ENCODE measurements at places on chromosomes 11 and 22.
A peak's percentile ranks its signal among the peaks of the same experiment; 100 is the strongest.

DNA sequence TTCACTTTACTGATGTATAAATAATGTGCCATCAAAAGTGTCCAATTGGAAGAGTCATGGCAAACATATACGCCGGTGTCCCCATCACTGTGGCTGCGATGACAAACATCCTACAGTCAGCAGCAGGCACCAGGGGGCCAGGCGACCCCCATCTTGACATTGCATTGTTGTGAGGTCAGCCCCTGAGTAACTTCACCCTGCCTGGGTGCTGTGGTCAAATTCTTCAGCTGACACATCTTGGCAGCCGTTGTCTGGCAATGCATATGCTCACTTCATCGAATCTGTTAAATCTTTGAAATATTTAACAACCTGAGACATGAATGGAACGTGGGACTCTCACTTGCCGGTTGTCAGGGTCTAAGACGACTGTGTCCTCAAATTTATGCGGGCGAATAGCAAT, 430.9 kb downstream of the BRD1 start:
- DNase-seq: no peak

- DNase-seq: no peak
These were observed 330.6 kb downstream of the SHANK2 start for GRCh38 chr11:70921804-70922203.

DNA sequence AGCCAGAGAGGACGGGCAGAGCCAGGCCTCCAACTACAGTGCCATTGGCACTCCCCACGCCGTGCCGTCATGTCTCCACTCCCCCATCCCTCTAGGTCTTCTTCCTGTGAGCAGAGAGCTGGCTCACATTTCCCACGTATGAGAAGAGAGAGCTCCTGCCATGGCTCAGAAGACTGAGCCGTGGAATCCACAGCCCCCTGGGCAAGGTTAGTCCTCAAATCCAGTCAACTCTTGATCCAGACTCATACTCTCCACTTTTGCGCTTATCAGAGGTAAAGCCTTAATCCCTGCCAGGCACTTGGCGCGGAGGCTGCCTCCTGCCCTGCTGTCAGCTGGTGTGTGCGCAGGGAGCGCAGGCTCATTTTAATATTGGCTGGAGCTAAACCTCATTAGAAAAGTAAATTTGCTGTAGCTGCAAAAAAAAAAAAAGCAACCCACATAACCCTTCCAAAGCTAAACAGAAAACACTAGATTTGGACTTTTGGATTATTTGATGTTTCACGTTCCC, 4.7 kb downstream of the B3GAT1 start:
- no peak for DNase-seq

- no peak for DNase-seq
These were observed 286.4 kb downstream of the NXPE2 start for GRCh38 chr11:114964676-114965214.

- DNase-seq: no peak
These were observed 171.2 kb downstream of the C11orf91 start for GRCh38 chr11:33529461-33529860.

DNA sequence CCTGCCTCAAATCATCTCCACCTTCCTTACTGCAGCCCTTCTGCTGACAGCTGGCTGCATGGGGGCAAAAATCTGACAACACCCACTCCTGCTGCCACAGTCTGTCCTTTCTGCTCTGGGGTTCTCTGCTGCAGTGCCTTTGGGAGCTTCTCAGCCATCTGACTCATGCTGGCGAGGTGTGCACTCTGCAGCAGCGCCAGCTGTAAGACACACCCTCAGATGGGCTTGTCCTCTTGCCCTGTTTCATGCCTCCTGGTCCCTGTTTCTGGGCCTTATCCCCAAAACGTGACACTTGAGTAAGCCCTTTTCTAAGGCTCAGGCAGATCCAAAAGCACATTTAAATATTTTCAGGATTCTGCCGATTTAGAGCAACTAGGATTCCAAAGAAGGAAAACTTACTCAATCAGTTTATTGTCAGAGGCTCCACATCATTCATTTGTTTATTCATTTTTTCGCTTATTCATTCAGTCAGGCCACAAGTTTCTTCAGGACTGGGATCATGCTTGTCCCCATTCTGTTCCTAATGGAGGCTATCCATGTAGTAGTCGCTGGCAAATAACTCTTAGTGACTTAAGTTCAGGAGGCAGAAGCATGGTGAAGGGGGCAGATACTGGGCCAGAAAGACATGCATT, 60.2 kb downstream of the SMIM38 start:
- DNase-seq: no peak

- DNase-seq: no peak
These were observed 28.0 kb downstream of the CHID1 start for GRCh38 chr11:882596-882995.

GRCh38 chr22:22048981-22049531, 66.5 kb upstream of the TOP3B start:
- no peak for DNase-seq

DNA sequence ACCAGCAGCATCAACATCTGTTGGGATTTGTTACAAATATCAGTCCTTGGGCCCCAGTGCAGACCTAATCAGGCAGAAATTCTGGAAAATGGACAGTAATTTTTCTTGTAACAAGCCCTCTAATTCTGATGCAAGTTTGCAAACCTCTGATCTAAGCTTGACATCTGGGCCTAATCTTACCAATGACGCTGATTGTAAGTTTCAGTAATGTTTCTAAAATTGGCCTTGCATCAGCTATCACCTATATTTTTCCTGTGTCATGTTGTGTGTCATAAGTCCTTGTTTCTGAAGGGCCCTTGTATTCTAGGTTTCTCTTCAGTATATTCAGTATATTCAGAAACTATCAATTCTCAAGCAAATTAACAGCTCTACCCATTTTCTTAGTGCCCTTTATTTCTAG, 36.4 kb downstream of the ZNF215 start:
- DNase-seq: no peak

DNA sequence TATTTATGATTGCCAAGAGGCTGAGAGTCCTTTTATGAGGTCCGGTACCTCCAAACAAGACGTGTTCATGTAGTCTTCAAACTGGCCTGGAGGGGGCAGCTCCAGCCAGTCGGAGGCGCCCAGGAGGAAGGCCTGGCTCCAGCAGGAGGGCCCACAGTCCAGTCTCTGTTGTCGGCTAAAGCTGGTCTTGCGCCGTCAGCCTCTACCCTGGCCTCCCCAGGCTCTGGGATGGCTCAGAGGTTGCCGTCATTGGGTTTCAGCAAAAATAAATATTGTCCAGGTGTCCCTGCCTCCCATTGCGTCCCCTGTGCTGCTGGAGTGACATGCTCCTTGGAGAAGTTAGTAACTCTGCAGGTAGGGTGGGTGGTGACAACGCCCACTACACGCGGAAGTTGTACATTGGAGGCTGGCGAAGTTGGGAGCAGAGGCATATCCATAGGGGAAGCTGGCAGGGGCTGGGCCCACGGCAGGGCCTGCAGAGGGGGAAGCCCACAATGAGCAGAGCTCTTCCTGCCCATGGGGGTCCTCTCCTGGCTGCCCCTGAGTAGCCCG, 1.0 kb upstream of the SLC25A1 start:
- DNase-seq: no peak

- no peak for DNase-seq
These were observed 4.9 kb downstream of the ATP5MGL start for GRCh38 chr22:42635531-42635930.

DNA sequence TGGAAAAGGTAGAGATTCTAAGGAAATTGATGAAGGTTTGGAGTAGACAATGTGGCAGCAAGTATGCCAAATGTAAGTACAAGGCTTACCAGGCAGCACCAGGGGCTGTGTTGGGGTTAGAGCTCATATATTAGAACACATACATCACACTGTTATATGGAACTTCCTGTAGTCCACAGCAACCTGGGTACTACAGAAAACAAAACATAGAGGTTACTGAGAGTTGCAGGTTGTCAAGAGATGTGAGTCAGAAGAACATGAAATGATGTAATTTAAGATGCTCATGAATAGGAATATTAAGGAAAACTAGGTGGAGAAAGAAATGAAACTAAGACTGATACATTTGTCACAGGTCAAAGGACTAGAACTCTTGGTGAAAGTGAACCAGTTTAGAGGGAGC, 22.0 kb downstream of the FAT3 start:
- no peak for DNase-seq

GRCh38 chr11:86440843-86441242, 66.2 kb downstream of the CCDC81 start:
- no peak for DNase-seq

GRCh38 chr11:61370349-61371005, 8.3 kb downstream of the TMEM138 start:
- no peak for DNase-seq

- no peak for DNase-seq
These were observed 22.2 kb downstream of the OTUB1 start for GRCh38 chr11:64008283-64008913.

- no peak for DNase-seq
These were observed 7.6 kb upstream of the CTR9 start for GRCh38 chr11:10743354-10744000.

GRCh38 chr22:26524870-26525269, 12.6 kb upstream of the TFIP11 start:
- DNase-seq: no peak

- DNase-seq: no peak
These were observed 17.7 kb downstream of the CTNND1 start for GRCh38 chr11:57779276-57779675.

DNA sequence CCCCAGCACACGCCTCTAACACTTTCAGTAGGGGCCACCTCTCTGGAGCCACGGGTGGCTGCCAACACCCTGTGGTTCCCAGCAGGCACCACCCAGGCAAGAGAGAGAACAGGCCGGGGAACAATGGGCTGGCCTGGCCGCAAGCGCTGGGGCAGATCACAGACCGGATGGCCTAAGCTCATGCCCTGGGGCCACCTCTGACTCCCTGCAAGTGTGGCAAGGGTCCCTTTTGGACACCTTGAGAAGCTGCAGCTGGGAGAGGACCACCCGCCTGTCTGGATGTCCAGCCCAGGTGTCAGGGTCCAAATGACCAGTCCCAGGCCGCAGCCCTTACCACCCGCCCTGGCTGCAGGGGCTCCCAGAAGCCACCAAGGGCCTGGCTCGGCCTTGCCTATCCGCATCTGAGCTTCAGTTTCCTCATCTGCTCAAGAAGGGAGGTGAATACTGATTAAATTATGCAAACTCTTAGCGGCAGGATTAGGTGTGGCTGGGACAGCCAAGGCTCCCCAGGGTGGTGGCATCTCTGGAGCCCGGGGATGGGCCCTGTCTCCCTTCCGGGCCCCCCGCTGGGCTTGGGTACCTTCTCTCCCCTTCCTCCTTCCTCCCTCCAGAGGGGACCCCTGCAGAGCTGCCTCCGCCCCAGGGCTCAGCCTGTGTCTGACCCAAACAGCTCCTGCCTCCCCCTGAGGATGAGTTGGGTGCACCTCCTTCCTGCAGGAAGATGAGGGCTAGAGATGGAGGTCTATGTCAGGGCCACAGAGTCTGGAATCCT, 785 bp upstream of the SUSD2 start:
- no peak for DNase-seq

GRCh38 chr11:119536801-119537200, 113.8 kb upstream of the THY1 start:
- no peak for DNase-seq

GRCh38 chr22:26893173-26894110, 236.1 kb downstream of the MIAT start:
- no peak for DNase-seq

DNA sequence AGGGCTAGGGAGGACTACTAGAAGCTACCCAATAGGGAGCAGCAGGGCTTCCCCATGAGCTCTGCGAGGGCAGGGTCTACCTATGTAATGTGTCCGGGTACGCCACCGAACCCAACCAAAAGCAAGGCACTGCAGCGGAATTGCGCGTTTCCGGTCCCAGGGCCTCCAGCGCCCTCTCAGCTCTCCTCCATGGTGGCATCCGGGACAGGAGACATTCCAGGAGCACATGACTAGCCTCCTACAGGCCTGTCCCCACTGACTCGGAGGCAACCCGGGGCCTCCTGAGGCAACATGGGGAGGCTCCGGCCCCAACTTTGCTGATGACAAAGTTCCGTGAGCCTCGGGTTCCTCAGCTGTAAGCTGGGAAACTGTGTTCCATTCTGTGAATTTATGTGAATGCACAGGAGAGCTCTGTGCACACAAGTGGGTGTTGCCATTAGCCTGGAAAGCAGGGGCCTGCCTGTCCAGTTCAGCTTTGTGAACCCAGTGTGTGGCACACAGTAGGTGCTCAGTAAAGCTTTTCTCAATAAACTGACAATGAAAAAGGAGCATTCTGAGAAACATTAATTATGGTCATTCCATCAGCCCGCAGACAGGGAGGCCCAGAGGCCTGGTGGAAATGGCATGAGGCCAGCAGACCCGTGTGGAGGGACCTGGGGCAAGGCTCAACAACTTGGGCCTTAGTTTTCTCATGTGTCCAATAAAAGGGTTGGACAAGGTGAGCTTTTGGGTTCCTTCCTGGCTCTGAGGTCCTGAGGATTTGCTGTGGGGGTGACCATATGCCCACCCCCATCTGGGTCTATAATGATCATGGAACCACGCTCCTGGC, 50.3 kb downstream of the CHRDL2 start:
- no peak for DNase-seq

DNA sequence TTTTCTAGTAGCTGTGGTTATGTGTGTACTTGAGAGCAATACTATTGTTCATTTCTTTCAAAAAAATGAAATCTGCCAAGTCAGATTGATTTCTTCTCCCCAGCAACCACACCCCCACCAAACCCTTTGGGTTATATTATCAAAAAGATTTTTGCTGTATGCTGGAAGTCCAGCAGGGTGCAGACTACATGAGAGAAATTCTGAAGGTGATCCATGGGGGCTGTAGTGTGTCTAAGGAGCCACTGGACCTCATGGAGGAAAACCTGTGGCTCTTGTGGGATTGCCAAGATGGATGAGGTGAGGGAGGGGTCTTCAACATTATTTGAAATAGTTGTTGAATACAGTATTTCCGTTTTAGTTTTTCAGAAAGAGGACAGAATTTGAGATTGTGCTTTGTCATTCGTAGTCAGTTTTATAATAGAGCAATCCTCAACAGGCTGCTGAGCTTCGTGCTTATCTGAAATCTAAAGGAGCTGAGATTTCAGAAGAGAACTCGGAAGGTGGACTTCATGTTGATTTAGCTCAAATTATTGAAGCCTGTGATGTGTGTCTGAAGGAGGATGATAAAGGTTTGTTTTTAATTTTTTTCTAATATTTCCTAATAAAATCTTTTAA, 3.1 kb downstream of the EIF3M start:
- peak; percentile 48 for DNase-seq

DNA sequence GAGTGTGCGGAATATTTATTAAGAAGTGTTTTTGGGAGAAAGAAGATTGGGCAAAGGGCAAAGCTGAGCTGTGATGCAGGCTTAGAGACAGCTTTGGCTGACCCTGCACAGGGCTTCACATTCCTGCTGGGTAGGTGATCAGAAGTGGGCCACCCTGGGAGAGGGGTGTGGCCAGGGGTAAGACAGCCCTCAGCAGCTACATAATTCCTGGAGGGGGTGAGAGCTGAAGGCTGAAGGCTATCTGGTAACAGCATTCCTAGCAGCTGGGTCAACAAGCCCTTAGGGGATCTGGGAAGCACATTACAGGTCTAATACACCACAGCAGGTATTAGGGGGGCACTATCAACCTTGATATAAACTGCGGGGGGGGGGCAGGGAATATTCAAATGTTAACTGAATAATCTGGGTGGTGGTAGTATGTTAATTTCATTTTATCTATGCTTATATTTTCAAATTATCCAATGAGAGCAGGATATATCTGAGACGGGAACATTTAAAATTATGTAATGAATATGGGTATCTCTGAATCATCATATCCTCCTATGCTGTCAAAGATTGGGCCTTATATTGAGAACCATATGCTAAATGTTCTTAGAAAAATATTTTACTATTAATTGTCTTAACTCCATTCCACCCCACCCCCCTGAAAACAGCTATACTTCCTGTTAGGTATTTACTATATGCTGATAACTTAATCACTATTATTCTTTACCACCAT, 5.9 kb downstream of the OOSP1 start:
- no peak for DNase-seq
